Mammary epithelial cell (primary cell): ENCODE measurements at places on chromosomes 7 and 10.
A peak's percentile ranks its signal among the peaks of the same experiment; 100 is the strongest.

- DNase-seq = no peak
These were observed 1174.6 kb upstream of the C7orf33 start for GRCh38 chr7:147415991-147416390.

- no peak for DNase-seq
These were observed 450.7 kb downstream of the SORCS1 start for GRCh38 chr10:106713846-106714245.

- DNase-seq = no peak
These were observed at the start of gene CYP2C8 for GRCh38 chr10:95069286-95069685. Gene CYP2C8 (minus strand): TSS chr10:95069497. CDS start chr10:95069402, 95 bp downstream.

DNA sequence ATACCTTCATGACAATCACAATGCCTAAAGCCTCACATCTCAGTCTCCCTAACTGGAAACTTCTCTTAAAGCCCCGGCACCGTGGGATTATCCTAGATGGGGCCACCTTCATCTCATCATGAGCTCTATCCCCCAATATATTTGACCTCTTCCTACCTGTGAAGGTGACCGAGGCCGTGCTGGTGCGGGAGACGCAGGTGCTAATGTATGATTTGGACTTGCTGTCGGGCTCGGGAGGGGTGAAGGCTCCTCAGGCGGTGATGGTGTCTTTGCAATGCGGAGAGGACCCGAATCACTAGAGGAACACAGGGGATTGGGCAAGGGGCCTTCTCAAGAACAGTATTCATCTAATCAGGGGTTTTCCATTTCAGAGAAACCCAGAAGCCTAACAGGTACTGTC lies 168.4 kb downstream of the AMPH start:
- DNase-seq = no peak

DNA sequence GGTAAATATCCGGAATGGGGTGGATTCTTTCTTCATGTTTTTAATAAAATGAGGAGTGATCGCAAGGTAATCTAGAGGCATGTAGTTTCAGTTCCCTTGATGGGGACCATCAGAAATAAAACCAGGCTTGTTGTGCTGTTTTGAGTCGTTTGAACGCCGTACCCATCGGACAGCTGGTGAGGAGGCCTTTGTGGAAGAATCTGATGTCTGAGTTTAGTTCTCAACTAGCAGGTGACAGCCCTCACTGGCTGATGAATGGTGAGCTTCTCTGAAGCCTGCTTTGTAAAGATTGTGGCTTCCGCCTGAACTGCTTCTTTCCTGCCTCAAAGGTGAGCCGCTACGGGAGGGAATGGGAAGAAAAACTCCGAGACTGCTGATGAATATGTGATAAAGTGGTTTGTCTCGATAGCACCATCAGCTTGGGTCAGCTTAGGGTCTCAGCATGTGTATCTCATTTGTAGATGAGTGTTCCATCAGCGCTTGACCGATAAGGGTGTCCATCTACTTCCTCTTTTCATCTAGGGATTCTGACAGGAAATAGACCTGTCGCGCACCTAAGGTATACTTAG lies 977 bp downstream of the TMEM248 start:
- DNase-seq = peak; percentile 40

DNA sequence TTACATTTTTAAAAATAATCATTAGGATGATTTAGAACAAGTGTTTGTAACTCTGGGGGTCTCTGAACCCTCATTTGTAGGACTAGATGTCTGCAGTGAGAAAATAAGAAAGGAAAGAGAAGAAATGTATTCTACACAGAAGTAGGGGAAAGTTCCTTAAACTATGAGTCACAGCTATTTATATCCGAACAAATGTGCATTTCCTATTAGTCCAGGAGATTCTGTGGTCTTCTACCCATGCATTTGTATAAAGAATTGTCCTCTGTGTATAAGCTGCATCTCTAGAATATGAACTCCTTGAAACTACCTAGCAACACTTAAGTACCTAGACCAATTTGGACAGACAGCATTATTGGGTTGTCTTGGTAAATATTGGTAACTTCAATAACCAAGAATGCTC lies 15.9 kb upstream of the CD36 start:
- DNase-seq = peak; percentile 23

- peak; percentile 23 for DNase-seq
These were observed 17.1 kb downstream of the CNNM1 start for GRCh38 chr10:99346247-99346646.

DNA sequence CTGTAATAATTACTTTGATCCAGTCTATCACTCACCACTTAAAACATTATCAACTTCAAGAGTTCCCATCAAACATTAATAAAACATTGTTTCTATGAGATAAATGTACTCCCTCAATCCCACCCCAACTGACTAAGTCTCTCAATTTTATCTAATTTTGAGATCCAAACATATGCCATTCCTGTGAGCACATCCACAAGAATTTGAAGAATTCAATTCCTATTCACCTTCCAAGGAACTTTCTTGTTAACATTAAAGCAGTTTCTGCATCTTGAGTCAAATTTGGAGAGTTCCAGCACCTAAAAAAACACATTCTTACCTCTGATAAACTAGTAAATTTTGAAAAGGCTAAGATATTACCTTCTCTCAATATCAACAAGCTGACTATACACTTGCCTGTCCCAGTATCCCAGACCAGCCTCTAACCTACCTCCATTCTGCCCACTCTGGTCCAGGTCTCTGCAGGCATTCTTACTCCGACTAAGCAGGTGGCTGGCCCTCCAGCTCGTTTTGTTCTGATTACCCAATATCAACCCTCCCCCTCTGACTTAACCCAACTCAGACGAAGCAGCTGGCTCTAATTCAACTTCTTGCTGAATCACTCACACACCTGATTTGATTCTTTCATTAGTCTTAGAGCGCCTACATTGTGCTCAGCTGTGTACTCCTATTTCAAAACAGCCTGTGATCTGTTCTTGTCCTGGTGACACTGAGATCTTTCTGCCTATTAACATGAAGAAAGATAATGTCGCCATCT lies 275.2 kb downstream of the IPMK start:
- DNase-seq = peak; percentile 88

DNA sequence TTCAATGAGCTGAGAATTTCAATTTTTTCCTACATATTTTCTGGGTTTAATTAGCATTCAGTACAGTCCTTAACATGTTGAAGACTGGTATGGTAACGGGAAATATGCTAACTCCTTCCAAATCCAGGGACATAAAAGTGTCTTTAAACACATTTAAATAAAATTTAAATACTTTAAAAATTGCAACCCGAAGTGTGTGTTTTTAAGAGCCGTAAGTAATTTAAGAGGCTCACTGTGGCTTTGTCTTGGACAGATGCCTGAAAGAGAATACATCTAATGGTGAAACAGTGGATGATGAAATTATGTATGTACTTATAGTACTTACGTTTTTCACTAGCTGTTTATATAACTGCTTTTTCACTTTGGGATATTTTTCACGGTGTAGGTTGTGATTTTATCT lies 687.3 kb upstream of the CELF2 start:
- DNase-seq = no peak

- peak; percentile 44 for DNase-seq
These were observed 11.2 kb upstream of the TECTB start for GRCh38 chr10:112271982-112272381.

DNA sequence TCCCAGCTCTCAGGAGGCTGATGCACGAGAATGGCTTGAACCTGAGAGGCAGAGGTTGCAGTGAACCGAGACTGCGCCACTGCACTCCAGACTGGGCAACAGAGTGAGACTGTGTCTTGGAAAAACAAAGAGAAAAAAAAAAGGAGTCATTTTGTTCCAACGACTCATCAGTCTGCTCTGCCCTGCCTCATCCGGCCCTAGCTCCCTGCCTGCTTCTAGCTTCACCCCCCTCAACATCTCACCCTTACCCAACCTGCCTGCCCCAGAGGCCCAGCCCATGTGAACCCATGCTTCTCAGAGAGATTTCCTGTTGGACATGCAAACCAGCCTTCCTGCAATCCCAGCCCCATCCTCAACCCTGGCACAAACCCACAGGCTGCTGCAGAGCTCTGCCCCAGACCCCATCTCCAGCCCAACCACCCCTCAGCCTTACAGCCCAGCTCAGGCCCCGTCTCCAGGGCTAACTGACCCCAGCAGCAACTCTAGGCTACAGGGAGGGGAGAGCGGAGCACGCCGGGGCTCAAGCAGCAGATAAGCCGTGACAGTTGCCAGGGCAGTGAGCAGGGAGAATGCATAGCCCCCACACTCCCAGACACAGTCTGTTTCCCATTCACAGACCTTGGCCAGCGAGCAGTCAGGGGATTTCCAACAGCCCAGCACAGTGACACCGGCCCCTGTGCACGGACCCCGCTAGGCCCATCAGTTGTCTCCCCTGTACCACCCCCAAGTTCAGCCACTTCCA lies 86.0 kb upstream of the KCTD7 start:
- DNase-seq = no peak

GRCh38 chr10:77247031-77247990 lies 390.3 kb downstream of the KCNMA1 start:
- DNase-seq = no peak

DNA sequence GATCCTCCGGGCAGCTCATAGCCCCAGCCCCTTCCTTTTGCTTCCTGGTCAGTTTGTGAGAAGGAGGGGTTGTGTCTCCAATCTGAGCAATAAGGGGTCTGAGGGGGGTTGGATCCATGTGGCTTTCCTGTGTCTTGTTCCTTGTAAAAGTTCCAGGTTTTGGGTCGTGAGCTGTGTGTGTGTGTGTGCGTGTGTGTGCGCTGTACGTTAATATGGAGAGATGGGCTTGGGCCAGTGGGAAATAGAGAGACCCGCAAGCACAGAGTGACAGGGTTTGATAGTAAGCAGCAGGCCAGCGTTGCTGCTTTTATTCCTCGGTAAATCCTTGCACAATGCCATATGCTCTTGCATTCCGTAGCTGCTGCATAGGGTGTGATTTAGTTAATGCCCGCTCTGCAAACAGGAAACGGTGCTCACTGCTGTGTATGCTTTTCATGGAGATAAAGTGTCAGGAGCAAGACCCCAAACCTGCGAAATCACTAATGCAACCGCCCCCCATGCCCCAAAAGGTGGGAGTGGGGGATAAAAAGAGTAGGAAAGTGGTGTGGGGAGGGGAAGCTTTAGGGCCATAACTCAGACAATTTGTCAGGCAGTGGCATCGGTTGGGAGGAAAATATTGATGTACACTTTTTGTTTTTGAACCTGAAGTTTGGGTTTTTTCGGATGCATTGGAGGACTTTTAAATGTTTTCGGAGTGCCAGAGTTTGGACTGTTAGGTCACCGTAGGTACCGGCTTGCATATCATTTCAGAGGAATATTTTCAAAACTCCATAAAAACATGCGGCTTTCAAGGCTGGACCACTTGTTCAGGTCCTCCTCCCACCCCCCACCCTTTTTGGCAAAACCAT lies 108.7 kb downstream of the TCF7L2 start:
- peak; percentile 44 for DNase-seq

GRCh38 chr10:50387732-50388073 lies 136.4 kb upstream of the ASAH2 start:
- no peak for DNase-seq

- DNase-seq = no peak
These were observed 51.3 kb downstream of the WNT2 start for GRCh38 chr7:117271566-117271965.

GRCh38 chr7:25759748-25760147 lies 392.2 kb upstream of the NFE2L3 start:
- DNase-seq = no peak

GRCh38 chr10:59072038-59072437 lies 104.4 kb upstream of the PHYHIPL start:
- DNase-seq = peak; percentile 12

- no peak for DNase-seq
These were observed 2.2 kb downstream of the ZNF800 start for GRCh38 chr7:127390186-127390816.

DNA sequence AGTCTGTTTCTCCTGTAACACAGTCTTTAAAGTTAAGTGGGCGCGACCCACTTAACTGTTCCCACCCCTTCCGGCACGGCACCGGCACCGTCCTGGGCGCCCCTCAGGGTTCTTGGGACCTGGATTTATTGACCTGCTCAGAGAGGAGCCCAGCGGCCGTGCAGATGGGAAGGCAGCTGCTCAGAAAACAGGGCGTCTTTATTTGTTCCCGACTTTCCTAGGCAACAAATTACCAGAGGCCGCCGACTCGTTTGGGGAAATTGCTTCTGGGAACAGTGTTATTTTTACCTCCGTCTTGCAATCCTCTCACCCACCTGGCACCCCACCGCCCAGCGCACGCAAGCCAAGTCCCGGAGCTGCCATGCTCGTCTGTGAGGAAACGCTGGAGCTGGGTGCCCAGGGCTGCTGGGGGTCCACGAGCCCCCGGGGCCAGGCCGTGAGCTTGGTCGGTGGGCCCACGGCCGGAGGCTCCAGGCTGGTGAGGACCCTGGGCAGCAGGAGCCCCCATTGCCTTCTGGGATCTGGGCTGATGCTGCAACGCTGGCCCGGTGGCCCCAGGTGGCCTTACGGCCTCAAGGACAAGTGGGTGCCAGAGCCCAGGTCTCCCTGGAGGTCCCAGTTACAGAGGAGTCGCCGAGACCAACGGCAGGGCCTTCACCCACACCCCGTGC lies 14.9 kb upstream of the ADGRA1 start:
- DNase-seq = no peak

GRCh38 chr7:98034081-98035035 lies 44.4 kb upstream of the OCM2 start:
- peak; percentile 65 for DNase-seq

DNA sequence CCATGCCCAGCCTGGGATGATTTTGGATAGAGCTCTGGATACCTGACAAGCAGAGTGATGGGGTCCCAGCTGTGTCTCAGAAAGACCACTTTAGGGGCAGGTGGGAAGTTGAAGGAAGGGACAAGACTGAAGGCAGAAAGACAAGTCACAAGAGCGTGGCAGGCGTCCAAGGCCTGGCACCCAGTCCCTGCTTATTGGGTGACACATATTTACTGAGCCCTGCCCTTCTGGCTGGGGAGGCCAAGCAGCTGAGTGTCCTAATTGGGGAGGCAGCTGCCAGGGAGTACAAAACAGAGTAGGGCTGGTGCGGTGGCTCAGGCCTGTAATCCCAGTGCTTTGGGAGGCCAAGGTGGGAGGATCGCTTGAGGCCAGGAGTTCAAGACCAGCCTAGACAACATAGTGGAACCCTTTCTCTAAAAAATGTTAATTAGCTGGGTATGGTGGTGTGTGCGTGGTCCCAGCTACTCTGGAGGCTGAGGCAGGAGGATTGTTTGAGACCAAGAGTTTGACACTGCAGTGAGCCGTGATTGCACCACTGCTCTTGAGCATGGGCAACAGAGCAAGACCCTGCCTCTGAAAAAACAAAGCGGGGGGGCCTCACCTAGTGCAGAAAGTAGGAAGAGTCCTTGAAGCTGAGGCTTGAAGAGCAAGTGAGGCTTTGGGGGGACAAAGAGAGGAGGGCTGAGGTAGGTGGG lies 53.0 kb upstream of the GTF2I start:
- no peak for DNase-seq

DNA sequence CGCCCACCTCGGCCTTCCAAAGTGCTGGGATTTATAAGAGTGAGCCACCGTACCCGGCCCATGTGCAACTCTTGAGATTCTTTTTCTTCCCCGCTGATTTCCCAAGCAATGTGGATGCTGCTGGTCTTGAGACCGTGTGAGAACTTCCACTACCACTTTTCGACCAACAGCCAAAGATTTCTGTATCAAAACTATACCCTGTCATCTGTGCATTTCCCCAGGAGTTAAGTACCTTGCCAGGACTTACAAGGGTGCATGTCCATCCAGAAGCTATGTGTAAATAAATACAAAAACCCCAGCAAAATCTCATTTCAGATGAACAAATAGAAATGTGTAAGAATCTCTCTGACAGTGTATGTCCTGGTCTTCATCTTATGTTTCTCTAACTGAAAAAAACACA lies 9.9 kb upstream of the GALNT11 start:
- no peak for DNase-seq
